Panc1 (cell line): ENCODE measurements at places on chromosomes 3 and 15.

DNA sequence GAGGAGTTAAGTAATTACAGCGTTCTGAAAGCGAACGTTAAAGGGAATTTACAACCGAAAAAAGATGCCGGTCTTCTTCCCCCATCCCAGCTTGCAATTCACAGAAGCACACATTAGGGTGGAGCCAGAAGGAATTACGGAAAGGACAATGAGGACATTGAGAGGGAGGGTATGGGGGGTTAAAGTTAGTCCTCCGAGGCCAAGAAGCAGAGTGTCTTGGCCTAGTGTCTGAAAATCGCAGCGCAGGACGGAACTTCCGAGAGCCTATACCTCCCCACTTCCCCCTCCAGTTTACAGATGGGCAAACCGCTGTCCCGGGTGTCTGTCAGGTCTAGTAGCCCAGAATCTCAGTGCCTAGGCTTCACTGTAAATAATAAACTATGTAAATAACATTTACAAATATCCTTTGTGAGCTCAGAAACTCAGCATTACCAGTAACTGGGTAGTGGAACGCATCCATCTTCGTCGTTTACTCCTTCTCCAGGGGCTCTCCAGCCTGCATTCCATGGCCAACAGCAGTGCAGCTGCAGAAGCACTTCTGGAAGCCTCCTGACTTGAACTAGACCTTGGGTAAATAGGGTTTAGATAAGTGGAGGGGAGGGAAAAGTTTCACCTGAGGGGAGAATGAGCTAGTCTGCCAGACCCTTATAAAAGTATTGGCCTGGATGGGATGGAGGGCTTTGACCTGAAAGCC lies 922 bp downstream of the ADPRH start:
- DNase-seq = no peak

DNA sequence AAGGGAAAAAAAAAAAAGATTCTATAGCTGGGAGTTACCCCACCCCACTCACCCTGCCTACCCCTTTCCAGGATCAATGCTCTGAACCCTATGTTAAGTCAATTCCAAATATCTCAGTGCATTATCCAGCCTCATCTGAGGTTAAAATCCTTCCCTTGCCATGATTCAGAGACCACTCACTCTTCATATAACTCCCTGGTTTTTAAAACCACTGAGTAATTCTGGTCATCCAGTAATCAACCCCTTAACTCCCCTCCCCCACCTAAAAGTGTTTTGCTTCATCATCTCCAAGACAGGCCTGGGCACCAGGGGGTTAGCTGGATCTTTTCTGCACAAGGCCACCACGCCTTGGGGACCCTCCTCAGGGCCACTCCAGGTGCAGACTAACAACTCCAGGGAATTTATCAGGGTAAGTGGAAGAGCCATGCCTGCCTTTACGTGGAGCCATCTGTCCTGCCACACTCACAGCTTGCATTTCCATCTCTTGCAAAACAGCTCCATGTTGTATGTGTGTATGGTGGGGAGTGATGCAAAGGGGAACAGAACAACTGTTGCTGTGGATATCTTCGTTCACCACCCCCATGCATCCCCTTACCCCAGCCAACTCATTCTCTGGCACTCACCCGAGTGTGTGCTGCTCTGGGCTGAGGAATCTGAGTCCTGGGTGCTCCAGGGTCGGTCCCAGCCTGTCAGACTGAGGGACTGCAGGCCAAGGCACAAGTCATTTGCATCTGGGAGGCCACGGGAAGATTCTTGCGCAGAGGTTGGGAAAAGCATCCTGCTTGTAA lies 30.7 kb upstream of the RPS17 start:
- DNase-seq = no peak

GRCh38 chr15:35271371-35272043 lies 186.4 kb upstream of the NANOGP8 start:
- DNase-seq = peak; percentile 22

GRCh38 chr15:76140074-76140464 lies 80.3 kb downstream of the TMEM266 start:
- DNase-seq = no peak

DNA sequence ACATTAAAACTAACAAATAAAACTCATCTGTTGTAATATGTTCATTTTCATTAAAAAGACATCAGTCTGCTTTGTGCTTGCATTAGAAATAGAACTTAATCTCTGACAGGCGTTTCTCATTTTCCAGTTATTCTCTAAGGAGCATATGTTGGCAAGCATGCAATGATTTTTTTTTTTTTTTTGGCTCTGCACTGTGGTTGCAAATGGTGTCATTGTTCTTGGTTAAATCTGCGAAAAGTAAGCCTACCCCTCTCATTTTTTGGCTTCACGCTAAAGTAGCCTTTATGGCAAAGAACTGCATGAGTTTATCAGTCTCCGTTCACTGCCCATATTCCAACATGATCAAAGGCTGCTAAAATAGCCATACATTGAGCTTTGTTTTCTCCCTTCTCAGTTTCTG lies 403.2 kb downstream of the MECOM start:
- DNase-seq = no peak

DNA sequence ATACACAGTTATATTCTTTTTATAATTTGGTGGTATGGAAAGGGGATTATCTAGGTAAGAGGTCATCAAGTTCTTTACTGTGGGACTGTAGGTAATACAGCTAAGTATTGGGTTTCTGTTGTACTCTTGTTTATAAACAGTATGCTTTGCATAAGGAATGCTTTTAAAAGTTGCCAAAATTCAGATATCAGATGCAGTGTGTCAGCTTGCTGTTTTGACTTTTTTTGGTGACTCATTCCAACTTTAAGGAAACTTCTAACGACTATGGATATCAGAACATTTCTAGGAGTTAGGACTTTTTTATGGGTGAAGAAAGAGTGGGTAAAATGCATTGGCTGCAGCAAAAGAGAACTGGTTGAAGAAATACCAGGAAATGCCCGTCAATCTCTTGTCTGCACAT lies 2.8 kb downstream of the SCAANT1 start:
- DNase-seq = no peak

DNA sequence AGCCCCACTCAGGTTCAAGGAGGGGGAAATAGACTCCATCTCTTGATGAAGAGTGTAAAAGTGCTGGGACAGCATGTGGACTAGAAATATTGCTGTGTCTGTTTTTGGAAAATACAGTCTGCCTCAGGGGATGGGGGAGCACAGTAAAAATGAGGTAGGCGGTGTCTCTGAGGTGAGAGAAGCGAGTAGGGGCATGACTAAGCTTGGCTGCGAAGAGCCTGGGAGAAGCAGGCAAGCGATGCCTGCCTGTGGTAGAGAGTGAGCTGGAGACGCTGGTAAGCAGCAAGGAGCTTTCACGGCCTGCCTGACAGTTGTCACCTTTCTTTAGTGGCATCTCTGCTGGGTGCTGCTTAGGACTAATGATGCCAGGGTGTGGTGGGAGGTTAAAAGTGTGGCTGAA lies 49.0 kb upstream of the DCLK3 start:
- no peak for DNase-seq

- DNase-seq = no peak
These were observed 6.9 kb upstream of the MEIS2 start for GRCh38 chr15:37107071-37107743.

- DNase-seq = no peak
These were observed 160.1 kb upstream of the ATP11B start for GRCh38 chr3:182633186-182633585.
